ENCODE measurements at places on chromosomes 13 and 19.

- peak; percentile 81 for DNase-seq
Observed at GRCh38 chr19:48400018-48400742, 6.7 kb downstream of the GRIN2D start.

DNA sequence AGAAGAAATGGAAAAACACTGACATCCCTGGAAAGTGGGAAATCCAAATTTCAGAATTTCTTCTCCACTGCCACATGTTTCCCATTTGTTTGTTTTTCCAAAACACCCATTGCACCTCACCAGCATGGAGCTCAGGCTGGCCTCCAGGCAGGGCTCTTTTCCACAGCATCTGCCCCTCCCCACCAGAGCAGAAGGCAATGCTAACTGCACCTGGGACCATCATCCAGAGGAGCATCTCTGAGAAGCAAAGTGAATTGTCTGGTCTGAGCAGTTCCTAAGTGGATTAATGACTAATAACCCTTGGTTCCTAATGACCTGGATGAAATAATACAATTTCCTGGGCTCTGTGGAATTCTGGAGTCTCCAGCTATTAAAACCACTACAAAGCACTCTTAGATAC lies 8.8 kb upstream of the CYSLTR2 start:
- DNase-seq, result no peak

GRCh38 chr13:75764251-75764925 lies 128.3 kb downstream of the LMO7 start:
- DNase-seq, result no peak

DNA sequence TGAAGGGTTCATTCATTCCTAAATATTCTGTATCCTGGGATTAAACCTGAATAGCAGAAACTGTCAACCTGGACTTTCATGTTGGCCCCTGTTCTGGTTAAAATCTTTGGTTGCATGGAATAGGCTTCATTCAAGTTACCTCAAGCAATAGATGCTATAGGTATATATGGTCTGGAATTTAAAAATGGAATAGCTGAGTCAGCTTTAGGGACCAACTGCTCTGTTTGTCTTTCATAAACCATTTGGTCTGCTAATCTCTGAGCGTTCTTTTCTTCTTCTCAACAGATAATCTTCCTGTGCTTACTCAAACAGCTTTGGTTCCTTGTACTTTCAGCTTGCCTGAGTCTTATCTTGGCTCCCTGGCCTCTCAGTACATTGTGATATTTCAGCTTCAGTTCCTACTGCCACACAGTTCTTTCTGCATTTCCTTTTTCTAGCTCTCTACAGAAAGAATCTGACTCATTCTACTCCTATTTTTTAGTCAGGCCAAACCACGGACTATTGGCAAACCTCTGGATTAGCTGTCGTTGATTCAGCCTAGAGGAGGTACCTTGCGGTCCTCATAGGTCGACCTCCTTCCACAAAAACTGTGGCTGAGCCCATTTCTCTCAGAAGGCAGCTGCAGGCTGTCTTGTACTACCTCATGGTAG lies 35.9 kb upstream of the MAB21L1 start:
- DNase-seq, result peak; percentile 97

DNA sequence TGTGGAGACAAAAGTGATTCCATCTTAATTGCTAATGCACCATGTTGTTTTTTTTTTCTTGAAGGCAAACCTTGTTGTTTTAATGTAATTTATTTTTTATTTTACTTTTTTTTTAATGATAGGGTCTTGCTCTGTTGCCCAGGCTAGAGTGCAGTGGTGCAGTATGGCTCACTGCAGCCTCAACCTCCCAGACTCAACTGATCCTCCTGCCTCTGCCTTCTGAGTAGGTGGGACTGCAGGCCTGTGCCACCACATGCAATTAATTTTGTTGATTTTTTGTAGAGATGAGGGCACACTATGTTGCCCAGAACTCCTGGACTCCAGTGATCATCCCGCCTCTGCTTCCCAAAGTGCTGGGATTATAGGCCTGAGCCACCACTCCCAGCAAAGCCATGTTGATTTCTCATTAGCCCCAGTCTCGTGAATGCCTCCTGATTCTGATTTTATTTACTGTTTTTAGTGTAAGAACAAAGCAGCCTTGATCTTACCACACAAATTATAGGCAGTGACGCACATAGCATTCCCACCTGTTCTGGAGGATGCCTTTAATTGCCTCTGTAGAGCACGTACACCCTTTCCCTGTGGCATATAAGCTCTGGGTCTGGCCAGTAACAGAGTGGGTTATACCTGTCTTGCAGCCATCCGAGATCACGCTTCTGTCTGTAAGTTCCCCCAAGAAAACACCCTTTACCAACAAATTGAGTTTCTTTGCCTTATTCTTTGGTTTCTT lies 150.4 kb downstream of the GGACT start:
- DNase-seq, result no peak

GRCh38 chr13:46521921-46522747 lies 30.8 kb upstream of the LRCH1 start:
- DNase-seq, result no peak

GRCh38 chr13:105272660-105273631 lies 1262.5 kb downstream of the EFNB2 start:
- DNase-seq, result no peak

DNA sequence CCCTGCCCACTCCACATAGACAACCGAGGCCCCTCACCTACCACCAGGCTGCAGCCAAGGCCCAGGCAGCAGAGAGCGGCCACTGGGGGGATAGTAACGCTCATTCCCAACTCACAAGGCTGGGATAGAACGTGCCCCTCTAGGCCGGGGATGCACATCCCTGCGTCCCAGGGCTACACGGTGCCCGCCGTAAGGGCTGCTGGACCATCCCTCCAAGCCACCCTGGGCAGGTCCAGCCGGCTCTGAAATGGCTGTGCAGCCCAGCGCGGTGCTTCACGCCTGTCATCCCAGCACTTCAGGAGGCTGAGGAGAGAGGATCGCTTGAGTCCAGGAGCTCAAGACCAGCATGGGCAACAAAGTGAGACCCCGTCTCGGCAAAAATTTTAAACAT lies 3.2 kb downstream of the REXO1 start:
- DNase-seq, result no peak

GRCh38 chr19:7623725-7624603 lies 5.4 kb downstream of the XAB2 start:
- no peak for DNase-seq

DNA sequence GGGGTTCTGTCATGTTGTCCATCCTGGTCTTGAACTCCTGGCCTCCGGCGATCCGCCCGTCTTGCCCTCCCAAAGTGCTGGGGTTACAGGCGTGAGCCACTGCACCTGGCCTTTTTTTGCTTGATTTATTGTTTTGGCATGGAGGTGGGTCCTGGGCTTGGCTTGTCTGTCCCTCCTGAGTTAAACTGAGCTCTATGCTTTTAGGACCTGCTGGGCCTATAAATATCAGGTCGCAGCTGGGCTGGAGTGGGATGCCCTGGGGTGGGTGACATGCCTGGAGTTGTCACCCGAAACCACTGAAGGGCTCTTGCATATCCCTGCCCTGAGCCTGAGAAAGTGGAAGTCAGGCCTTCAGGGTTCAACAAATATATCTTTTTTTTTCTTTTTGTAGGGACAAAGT lies 5.5 kb downstream of the ARRDC5 start:
- DNase-seq, result no peak

DNA sequence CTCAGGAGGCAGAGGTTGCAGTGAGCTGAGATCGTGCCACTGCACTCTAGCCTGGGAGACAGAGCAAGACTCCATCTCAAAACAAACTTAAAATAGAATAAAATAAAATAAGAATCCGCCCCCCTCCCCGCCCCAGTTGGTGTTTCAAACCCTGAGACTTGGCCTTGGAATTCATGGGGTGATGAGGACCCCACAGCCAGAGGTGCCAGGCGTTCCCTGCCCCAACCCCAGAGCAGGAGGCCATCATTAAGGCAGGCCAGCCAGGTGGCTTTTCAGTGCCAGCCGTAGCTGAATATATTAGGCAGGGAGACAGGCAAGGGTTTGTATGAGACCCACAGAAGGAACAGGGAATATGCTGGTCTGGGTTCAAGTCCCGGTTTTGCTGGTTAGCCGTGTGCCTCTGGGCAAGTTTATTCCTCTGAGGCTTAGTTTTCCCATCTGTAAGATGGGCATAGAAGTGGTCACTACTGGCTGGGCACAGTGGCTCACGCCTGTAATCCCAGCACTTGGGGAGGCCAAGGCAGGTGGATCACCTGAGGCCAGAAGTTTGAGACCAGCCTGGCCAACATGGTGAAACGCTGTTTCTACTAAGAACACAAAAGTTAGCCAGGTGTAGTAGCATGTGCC lies 12.3 kb downstream of the HPN start:
- DNase-seq, result no peak

- peak; percentile 40 for DNase-seq
Observed at GRCh38 chr13:39451301-39451700, 151.7 kb downstream of the LHFPL6 start.

DNA sequence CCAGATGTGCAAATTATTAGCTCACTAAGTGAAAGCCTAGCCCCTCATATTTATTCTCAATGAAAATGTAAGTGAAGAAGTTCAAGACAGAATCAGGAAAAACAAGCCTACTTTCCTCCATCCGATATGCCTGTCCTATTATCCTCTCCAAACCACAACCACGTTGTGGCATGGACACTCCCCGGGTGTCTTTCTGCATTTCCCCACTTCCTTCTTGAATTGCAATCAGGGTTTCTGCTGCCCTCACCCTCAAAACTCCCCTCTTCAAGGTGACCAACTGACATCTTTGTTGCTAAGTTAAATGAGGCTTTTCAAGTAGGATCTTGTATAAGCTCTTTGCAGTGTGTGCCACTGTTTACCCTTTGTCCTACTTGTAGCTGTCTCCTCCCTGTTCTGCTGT lies 11.8 kb downstream of the SLC25A30 start:
- no peak for DNase-seq

- DNase-seq, result no peak
Observed at GRCh38 chr13:60244381-60244780, 80.7 kb upstream of the DIAPH3 start.

- DNase-seq, result no peak
Observed at GRCh38 chr19:46732172-46732938, 13.5 kb upstream of the FKRP start.

DNA sequence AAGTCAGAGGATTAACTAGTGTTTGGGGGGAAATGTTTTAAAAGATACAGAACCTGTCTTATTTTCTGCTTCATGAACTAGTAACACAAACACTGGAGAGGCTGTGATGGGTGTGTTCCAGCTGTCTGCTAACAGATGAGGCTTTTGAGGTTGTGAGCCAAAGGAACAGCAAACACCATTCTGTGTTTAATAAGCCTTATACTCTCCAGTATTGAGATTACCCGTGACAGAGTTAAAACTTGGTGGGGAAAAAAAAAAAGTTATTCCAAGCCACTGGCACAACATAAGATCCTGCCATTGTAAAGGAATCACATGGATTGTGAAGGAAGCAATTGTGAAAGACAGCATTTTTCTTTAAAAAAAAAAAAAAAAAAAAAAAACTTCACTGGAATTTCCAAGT lies 48.4 kb downstream of the KCTD12 start:
- DNase-seq, result no peak

GRCh38 chr13:100124265-100124664 lies 35.4 kb downstream of the PCCA start:
- DNase-seq, result no peak

DNA sequence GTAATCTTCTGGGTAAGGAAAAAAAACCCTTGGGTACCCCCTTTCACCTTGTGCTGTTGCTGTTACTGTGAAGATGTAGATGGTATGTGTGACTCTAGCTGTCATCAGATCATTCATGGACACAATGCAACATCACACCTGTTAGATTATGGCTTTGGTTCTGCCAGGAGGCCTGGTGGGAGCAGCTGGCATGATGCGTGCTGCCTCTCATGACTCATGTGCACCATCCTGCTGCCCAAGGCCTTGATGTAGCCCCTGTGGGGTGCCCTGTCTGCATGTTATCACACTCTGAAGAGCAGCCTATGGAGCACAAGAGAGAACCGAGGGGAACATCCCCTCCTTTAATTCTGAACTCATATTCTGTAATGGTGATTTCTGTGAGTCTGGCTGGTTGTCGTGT lies 57.7 kb upstream of the TEX29 start:
- DNase-seq, result no peak

DNA sequence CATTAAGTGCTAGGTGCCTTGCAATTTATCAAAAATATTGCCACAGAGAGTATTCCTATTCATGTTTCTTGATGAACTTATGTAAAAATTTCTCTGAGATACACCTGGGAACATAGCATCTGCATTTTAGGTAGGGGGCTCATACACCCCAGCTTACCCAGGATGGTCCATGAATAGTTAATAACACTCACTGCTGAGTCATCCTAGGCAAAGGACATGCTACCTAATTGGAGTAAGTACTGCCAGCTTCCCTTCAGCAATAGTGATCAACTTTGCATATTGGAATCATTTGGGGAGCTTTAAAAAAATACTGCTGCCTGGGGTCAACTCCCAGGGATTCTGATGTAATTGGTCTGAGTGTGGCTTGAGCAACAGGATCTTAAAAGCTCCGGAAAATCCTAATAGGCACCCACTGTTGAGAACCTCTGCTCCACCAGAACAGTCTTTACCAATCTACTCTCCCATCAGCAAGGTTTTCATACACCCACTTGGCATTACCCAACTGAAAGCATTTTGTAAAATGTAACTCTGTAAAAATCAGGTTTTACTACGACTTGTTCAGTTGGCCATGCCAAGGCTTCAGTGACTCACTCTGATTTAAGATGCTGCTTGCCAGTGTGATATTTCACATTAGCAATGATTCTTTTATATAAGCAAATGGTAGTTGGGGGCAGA lies 67.2 kb upstream of the FNDC3A start:
- DNase-seq, result peak; percentile 70

DNA sequence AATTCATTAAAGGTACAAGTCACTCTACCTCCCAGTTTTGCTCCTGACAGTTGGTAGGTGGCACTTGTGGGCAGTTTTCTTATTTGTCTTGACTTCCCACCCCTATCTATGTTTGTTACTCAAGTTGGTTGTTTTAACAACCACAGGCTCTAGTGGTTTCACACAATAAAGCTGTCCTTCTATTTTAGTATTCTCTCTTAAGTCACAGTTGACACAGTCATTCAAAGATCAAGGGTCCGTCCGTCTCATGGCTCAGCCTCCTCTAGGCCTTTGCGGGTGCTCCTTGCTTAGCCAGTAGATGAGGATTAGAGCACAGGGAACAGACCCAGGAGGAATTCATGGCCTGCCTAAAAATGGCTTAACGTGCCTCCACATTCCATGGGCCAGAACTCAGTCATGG lies 573.7 kb downstream of the IRS2 start:
- no peak for DNase-seq

DNA sequence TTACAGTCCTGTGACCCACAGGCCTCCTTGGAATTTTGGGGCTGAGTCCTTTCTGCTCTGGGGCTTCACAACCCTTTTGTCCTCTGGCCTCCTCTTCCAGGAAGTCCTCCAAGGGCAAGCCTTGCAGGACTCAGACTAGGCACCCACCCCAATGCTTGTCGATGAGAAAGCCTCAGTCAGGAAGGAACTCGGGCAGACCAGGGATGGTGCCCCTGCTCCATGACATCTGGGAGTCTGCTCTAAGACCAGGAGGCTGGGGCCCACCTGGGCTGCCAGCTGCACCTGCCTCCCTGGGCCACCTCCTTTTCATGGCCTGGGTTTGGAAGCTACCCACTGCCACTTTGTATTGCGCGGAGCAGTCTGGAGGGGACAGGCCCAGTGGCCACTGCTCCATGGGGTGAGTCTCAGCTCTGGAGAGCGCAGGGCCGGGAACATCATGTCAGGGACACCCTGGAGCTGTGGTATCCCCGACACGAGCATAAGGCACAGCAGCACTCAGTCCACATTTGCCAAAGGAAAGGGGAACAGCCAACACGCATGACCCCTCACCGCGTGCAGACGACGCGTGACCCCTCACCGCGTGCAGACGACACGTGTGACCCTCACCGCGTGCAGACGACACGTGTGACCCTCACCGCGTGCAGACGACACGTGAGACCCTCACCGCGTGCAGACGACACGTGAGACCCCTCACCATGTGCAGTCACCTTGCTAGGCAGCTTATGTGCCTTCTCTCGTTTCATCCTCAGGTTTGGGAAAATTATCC lies 10.8 kb downstream of the C2CD4C start:
- no peak for DNase-seq
